Activated T-cell treated with anti-CD3 and anti-CD28 coated beads for 4 hours (primary cell): ENCODE measurements at places on chromosomes 2 and 18.

- DNase-seq, result no peak
Observed at GRCh38 chr18:67875944-67876343, 359.4 kb upstream of the DSEL start.

GRCh38 chr2:20421336-20421987 lies 25.4 kb upstream of the RHOB start:
- no peak for DNase-seq

- no peak for DNase-seq
Observed at GRCh38 chr2:159044804-159045286, 76.4 kb downstream of the TANC1 start.

DNA sequence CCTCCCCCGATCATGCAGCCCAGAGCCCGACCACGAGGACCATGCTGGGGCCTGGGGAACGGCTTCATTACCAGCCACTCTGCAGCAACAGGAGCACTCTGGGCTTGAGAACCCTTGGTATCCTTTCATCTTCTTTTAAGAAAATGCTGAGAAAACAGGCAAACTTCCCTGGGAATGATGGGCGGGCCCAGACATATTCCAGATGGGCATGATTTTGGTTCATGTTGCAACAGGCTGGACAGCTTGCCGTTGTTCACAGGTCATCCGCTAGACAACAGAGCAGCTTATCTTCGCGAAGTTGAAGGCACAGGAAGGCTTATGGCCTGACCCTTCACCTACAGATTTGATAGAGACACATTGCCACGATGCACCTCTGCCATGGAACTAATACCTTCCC lies 121.0 kb downstream of the KLHL29 start:
- no peak for DNase-seq

- DNase-seq, result no peak
Observed at GRCh38 chr2:71891719-71892422, 255.8 kb downstream of the CYP26B1 start.

GRCh38 chr2:26654061-26654340 lies 12.8 kb upstream of the CIB4 start:
- no peak for DNase-seq

GRCh38 chr2:210198326-210198725 lies 26.9 kb downstream of the ACADL start:
- no peak for DNase-seq

GRCh38 chr2:182142062-182142461 lies 156.4 kb downstream of the PPP1R1C start:
- no peak for DNase-seq

DNA sequence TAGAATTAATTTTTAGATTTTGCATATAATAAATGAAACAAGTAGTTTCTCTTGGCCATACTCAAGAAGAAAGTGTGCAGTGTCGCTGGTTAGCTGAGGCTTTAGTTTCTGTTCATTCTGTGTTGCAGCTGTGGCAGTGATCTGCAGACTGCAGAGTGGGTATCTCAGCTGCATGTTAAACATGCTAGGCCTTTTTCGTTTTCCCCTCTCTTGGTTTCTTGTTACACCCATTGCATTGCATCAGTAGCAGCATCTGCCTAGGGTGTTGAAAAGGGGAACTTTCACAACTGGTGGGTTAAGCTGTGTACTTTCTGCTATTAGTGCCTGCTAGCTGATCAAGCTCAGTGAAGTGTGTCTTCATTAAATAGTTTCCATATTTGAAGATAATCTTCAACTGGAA lies 51.3 kb downstream of the ACSL3 start:
- DNase-seq, result no peak

GRCh38 chr2:240627736-240628506 lies 2.6 kb downstream of the GPR35 start:
- no peak for DNase-seq

DNA sequence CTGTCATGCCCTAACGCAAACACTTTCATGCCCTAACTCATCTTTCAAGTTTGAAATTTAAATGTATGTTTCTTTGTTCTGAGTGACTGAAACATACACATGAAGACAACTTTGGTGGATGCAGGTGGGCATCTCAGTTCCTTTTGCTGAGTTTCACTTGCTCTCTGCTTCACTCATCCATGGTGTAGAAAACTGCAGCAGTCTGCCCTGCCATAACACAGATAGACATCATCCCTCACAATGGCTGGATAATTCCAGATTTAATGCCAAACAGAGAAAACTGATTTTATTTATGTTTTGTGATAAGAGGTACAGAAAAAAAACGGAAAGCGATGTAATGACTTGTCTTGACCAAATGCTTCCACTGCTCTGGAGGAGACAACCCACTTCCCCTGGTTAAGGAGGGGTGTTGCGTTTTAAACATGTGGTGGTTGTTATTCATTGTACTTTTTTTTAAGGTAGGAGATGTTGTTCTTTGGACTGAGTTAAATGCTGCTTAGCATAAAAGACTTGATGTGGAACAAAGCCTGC lies 70.4 kb downstream of the RHBDD1 start:
- no peak for DNase-seq
